ENCODE measurements at places on chromosomes 1 and 21. TPM values are rescaled to one million over a fixed set of nuclear protein-coding genes. Genes with fewer than 3 reads are reported as not detected.

Gene TRNP1
- 10.8 TPM for total RNA-seq

Gene PLA2G2F
- total RNA-seq, result not detected

Gene CAMSAP2
- 69.9 TPM for total RNA-seq

Gene OR2L2
- not detected for total RNA-seq
